ENCODE measurements at places on chromosomes 7 and 10.

- no peak for DNase-seq
Observed at GRCh38 chr7:4076701-4077294, 605.3 kb upstream of the FOXK1 start.

GRCh38 chr10:15038416-15038815, 5.3 kb upstream of the OLAH start:
- DNase-seq = no peak

GRCh38 chr7:64880322-64881297, 22.5 kb upstream of the ZNF273 start:
- peak; percentile 38 for DNase-seq

- no peak for DNase-seq
Observed at GRCh38 chr10:49318028-49318427, 19.1 kb downstream of the C10orf71 start.

DNA sequence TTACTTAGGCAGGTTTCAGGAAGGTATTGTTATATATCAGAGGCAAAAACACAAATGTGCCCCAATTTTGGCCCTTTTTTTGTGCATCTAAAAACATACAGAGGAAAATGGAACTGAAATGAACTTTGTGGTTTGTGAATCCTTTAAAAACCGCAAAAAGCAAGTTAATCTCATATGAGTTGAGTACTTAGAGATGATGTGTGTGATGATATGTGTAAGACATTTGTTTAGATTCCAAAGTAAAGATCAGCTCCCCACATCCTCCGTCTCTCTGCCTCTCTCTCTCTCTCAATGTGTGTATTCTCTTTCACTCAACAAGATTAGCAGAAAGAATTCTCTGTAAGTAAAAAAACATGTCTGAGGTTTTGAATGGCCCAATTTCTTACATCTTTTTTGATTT, 201.9 kb downstream of the MALRD1 start:
- DNase-seq = no peak

DNA sequence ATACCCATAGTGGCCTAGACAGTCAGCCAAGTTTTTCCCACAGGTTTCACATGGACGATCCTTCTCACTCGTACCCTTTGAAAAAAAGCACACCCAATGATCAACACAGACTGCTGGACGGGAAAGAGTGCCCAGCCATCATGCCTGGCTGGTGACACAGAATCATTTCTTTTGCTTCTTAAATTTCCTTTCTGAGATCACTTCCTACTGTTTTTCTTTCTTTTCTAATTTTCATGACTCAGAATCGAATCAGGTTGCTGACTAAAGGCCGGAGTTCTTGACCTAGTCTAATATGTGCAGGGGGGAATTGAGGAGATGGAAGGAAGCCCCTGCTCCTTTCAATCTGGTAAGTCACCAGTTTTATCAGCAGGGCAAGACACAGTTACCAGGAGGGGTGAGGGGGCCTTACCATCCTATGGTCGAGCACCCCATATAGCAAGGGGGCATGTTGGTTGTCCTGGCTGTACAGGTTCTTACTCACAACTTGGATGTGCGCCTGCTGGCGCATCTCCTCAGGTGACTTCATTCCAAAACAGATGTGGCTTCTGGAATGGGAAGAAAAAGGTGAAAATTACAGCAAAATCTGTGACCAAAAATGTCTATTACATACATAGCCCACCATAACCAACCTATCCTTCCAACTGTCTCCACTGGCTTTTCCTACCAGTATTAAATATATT, 3.5 kb downstream of the POLR3A start:
- no peak for DNase-seq

DNA sequence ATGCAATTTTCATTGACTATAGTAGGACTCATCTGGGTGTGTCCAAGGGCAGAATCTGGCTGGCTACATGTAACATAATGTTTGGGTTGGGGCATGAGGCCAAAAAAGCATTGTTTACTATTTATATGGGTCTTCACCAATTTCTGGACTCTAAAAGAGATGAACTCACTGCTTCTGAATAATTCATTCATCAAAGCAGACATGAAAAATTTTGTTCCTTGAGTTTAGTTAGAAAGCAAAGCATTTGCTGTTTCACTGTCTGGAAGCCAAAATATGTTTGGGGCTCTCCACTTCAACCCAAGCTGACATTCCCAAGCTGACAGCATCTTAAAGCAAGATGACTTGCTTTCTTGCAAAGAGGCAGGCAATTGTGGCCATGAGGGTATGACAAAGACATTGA, 670.6 kb downstream of the SUGCT start:
- no peak for DNase-seq

All from sigmoid colon (tissue), 7 donors.